Activated T-cell treated with anti-CD3 and anti-CD28 coated beads for 1 hour (primary cell): ENCODE measurements at places on chromosomes 3 and 15.

DNA sequence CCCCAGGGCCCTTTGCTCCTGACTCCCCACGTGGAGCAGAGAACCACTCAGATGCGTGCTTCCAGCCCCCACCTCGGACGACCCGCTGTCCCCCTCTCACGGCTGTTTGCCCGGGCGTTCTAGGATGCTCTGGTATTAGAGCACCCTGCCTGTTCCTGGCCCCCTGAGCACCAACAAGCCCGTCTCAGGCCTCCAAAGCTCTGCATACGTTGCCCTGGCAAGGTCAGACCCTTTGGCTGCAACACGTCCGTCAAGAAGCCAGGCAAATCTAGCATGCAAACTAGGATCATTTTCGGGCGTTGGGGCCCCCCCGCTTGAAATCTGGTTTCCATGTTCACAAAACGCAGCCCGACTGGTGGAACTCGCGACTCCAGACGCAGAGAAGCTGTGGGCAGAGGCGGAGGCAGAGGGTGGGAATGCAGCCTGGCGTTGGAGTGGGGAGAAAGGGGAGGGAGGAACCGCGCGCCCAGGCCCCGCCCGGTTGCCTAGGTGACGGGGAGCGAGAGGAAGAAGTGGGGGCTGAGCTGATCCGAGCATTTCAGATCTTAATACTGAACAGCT lies 86.2 kb upstream of the PIAS1 start:
- DNase-seq = no peak

GRCh38 chr3:136634821-136635220 lies 117.4 kb downstream of the STAG1 start:
- no peak for DNase-seq

- DNase-seq = no peak
Measured at GRCh38 chr15:60301024-60301423, 96.8 kb downstream of the ANXA2 start.

DNA sequence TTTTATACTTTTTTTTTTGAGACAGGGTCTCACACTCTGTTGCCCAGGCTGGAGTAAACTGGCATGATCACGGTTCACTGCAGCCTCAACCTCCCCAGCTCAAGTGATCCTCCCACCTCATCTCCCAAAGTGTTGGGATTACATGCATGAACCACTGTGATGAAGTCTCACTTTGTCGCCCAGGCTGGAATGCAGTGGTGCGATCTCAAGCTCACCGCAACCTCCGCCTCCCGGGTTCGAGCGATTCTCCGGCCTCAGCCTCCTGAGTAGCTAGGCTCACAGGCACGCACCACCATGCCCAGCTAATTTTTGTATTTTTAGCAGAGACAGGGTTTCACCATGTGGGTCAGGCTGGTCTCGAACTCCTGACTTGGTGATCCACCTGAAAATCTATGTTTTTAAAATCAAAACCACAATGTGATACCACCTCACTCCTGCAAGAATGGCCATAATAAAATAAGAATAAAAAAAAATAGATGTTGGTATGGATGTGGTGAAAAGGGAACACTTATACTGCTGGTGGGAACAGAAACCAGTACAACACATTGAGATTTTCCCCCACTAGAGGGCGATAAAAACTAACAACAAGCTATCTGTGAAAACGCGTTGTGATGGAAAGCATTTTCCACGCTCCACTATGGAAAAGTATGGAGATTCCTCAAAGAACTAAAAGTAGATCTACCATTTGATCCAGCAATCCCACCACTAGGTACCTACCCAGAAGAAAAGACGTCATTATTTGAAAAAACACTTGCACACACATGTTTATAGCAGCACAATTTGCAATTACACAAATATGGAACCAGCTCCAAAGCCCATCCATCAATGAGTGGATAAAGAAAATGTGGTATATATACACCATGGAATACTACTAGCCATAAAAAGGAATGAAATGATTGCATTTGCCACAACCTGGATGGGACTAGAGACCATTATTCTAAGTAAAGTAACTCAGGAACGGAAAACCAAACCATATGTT lies 26.8 kb upstream of the OCA2 start:
- DNase-seq = no peak

GRCh38 chr3:129014148-129014547 lies 13.0 kb downstream of the EFCC1 start:
- DNase-seq = no peak

GRCh38 chr3:294581-294980 lies 98.0 kb downstream of the CHL1 start:
- DNase-seq = no peak

- DNase-seq = no peak
Measured at GRCh38 chr3:128448491-128448890, 18.2 kb downstream of the DNAJB8 start.

DNA sequence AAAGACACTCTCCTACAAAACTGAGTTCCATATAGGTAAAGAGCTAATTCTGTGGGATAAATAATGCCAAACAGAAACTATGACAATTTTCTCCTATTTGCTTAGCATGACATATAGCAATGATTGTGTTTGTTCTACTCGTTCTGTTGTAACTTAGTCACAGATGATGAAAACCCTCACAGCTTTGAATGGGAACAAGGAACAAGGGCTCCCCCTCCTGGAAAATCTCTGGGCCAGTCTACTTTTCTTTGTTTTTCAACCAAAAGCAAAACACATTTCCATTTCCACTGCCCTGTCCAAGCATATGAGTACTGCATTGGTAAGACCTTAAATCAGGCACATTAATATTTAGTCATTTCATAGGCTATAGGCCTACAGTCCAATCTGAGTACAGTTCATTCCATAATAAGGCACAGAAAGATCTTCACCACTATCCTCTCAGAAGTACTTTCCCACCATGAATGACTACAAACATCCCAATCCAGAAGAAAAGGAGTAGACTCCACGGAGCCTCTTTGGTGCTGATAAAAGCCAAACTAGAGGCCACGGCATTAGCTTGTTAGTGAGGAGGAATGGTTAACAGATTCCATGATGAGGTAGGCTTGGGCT lies 67.1 kb downstream of the ATP8B4 start:
- DNase-seq = no peak

- no peak for DNase-seq
Measured at GRCh38 chr3:36433511-36433910, 53.2 kb downstream of the STAC start.

DNA sequence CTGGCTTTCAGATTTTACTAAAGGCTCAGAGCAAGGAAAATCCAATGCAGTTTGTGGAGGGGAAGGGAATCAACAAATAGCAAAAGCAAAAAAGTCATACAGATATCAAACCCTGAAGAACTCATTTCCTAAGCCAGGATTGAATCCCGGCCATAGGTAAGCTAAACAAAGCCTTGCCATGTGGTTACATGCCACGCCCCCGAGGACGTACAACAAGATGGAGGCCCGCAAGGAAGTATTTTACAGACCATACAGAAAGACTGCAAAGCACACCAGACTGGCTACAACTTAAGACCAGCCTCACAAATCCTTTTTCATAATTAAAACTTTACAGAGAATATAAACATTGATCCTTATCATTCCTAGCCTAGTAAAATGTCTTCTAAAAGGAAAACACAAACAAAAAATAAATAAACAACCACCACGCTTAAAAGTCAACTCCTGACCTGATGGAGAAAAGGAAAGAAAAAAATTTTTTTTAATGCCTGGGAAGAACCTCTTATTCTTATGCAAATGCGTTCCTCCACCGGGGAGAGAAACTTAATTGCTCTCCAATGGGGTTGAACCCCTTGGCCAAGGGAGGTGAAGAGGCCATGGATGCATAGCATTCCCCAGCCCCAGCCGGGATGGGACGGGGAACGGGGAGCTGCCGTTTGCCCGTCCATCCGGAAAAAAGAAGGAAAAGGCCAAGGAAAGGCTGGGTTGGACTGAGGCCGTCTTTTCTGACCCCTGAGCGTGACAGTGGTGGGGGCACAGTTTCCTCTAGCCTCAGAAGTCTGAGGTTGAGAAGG lies 39.3 kb downstream of the IL1RAP start:
- no peak for DNase-seq

DNA sequence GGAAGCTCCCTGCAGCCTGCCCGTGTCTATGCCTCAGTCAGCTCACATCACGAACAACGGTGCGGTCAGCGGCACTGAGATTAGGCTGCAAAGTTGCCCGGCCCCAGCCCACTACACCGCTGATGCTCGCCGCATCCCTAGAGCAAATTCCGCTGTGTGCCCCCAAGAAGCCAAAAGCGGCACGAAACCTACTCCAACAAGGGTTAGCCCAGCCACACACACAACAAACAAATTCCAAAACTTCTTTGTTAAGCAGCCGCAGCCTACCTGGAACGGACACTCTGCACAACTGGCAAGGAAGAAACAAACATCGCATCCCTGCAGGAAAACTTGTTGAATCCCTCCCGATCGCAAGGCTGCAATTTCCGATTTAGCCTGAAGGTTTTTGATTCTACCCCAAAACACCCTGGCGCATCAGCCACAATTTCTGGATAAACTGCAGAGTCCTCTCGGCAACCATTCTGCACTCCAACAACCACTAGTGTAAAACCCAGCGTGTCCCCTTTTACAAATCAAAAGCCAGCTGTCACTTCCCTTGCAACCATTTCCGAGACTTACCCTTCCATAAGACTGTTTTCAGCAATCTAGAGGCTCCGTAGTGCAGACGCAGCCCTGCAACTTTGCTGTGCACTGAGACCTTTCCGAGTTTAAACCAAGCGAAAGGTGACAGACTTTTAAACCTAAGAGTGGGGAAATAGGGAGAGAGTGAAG lies 449 bp downstream of the ROBO1 start:
- no peak for DNase-seq

- no peak for DNase-seq
Measured at GRCh38 chr3:8204853-8205650, 296.6 kb upstream of the LMCD1 start.

GRCh38 chr3:189967254-189967865 lies 153.3 kb downstream of the P3H2 start:
- no peak for DNase-seq

DNA sequence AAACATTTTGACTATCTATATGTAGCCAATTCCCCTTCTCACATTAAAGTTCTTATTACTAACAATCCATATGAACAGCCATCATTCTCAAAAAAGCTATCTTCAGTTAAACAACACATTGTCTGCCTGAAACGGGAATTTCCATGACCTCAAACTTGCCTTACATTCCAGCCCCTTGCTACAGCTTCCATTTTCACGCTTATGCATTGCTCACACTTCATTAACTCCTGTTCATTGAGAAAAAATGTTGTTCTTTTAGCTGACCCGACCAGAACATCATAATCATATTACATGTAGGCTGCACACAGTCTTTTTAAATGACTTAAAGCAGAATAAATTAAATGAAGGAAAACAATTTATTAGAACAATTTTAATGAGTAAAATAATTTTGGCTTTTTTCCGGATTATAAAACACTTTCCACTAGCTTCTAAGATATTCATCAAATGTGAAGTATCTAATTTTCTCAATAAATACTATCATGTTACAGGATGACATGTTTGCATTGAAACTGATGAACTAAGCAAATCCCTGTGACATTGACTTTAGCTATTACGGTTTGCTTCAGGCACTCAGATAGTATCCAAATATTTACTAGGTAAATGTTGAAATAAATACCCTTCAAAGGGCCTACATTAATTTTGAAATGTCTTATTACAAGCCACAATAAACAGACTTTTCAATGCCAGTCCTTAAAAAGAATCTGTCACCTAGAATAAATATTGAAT lies 49.9 kb downstream of the P3H2 start:
- no peak for DNase-seq

- DNase-seq = no peak
Measured at GRCh38 chr3:124014366-124014942, 22.5 kb upstream of the ROPN1 start.

GRCh38 chr3:177224414-177224813 lies 27.1 kb upstream of the TBL1XR1 start:
- no peak for DNase-seq

- no peak for DNase-seq
Measured at GRCh38 chr15:22863356-22863755, 24.9 kb downstream of the NIPA2 start.

- no peak for DNase-seq
Measured at GRCh38 chr3:168968609-168969008, 694.9 kb downstream of the MECOM start.

- DNase-seq = no peak
Measured at GRCh38 chr15:38647683-38648082, 83.1 kb upstream of the RASGRP1 start.

- no peak for DNase-seq
Measured at GRCh38 chr3:36895496-36896409, 49.1 kb downstream of the TRANK1 start.
